ENCODE measurements at places on chromosomes 3 and 15.
A peak's percentile ranks its signal among the peaks of the same experiment; 100 is the strongest.

- DNase-seq, result peak; percentile 76
These were observed 39.3 kb upstream of the PXYLP1 start for GRCh38 chr3:141192345-141192744.

DNA sequence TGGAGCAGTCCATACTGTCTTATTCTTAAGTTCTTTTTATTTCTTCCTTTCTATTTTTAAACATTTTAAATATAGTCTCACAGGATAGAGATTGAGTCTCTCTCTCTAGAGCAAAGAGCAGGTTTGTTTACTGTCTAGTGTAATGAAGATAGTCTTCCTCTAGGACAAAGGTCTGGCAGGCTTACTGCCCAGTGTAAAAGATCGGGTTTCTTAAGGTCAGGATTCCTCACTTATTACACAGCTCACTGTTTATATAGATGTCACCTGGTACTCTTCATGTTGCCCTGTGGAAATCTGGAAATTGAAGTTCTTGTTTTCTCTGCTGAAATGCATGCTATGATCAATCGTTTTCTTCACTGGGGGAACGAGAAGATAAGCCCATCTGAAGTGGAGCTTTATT is 76.0 kb downstream of the ZBBX start:
- no peak for DNase-seq

GRCh38 chr3:67906261-67906660 is 251.8 kb upstream of the SUCLG2 start:
- no peak for DNase-seq

- no peak for DNase-seq
These were observed 12.0 kb upstream of the TASOR start for GRCh38 chr3:56694867-56695683.

- DNase-seq, result no peak
These were observed 40.7 kb upstream of the CHST2 start for GRCh38 chr3:143078883-143079282.

DNA sequence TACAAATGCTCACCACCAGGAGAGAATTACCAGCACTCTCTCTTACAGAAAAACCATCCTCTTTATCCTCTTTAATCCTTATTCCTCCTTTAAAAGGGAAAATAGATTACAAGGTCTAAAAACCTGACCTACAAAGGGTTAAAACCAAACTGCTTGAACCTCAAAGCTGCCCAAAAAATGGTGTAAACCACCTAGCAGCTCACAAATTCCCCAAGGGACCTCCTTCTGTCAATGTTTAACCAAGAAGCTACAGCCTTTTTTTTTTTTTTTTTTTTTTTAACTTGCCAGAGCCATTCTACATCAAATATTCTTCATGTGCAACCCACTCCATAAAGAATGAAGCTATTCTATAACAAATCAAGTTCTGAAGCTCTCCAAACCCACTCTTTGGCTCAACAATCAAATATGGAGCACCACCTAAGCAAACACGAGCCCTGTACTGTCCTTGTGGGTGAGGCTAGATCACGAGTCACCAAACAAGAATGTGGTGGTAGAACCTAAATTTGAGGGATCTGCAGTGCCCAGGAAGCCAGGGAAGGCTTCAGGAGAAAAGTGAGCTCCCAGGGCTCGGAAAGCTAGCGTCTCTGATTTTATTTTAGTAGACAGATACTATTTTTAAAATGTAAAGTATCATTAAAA is 20.1 kb downstream of the OSBPL10 start:
- DNase-seq, result no peak

DNA sequence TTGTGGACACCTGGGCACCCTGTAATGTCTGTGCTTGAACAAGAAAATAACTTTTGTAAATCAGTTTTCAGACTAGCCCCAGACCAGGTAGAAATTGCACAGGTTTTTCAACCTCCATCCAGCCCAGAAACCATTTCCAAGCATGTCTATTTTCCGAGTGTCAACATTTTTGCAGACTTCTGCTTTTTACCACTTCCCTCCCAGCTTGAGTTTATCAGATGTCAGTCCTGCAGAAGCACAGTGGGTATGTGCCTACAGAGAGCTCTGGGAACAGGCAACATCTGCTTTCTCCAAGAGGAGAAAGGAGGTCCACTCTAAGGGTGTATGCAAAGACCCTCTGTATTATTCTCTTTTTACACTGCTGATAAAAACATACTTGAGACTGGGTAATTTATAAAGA is 83.9 kb downstream of the LRRK1 start:
- no peak for DNase-seq

DNA sequence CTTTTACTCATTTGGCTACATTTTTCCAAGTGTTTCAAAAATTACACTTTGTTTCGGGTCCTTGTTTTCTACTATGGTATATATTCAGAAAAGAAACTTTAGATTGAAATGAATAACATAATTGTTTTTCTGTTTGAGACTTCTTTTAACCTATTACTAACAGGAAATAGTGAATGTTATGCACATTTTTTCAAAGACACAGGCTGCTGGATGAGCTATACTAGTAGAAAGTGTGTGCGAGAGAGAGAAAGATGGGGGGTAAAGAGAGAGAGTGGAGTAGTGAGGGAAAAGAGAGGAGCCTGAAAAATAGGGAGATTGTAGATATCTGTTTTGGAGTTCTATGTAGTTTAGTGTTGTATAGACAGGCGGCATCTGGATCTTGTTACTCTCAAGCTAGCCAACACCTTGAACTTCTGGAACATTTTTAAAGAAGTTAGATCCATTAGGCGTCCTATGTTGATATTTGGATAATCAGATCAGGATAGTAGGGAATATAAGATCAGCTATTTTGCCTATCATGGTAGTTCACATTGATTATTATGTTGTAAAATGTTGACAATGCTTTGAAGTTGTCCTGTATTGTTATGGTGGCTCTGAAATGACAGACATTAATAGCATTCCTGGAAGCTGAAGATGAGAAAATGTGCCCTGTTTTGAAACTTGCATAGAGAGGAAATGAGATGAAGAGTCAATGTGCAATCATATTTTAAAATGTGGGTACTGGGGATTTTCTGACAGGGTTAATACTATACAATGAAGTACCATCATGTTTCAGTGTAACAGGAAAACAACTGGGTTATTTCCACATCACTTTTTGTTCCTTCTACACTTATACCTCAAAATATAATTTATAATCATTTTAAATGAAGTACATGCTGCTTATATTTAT is 2.6 kb downstream of the RBMS3 start:
- no peak for DNase-seq

GRCh38 chr3:84439476-84439875 is 519.3 kb upstream of the CADM2 start:
- no peak for DNase-seq

DNA sequence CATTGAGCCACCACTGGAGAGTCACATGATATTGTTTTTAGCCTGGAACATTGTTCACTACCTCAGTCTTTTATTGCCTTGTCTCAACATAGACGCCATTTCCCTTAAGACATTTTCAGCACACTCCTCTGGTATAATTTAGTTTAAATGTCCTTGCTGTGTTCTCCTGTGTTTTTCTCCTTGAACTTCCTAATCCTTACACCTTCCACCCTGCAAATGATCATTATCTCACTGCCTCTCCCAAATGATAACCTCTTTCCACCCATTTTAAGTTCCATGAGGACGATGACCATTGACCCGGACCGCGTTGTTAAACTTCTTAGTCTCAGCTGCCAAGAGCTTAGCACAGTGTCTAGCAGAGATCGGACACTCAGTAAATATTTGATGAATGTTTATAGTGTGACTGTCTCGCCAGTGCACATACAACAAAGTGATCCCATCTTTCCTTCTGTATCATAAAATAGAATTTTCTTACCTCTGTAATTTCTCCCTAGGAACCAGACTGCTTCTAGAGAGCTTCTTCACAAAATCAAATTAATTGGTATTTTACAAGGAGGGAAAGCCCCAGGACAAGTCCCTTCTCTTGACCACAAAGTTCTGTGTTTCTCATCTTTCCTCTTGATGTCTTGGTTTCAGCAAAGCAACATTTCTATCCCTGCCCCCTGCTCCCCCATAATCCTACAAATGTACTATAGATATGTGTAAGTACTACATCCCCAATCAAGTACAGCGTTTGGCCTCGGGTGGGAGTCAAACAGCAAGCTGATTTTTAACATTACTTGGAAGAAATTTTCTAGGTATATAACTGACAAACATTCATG is 429.6 kb downstream of the LPP start:
- DNase-seq, result no peak

- no peak for DNase-seq
These were observed 92.3 kb upstream of the P2RY1 start for GRCh38 chr3:152742368-152743347.

- no peak for DNase-seq
These were observed 16.6 kb downstream of the LRRC2 start for GRCh38 chr3:46549408-46549904.

DNA sequence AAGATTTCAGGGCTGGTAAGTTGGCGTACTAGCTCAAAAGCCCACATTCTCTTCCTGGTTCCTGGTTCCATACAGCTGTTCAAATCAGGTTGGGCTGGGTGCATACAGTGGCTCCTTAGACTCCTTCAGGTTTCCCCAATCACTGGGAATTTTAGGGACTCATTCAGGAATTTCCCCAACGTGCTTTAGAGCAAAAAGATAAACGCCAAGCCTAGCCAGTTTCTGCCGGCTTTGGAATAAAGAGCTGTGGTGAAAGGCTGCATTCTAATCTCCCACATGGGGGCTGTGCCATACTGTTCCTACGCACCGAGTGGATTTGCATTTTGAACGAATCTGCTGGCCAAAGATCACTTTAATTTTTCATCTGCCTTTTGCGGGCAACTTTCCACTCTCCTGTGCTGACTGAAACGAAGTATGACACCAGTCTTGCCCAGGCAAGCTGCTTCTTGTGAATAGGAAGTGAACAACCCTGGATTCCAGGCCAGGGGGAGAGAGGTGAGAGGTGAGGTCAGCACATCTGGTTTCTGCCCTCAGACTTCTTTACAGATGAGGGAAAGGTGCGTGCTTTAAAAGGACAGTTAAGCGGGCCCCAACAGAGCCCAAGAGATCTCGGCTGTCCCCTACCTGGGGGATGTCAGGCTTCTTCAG is 184.2 kb upstream of the PDZRN3 start:
- no peak for DNase-seq

GRCh38 chr3:64030741-64031140 is 7.4 kb upstream of the PSMD6 start:
- DNase-seq, result peak; percentile 75

GRCh38 chr3:16290007-16290826 is 25.2 kb downstream of the OXNAD1 start:
- no peak for DNase-seq

GRCh38 chr3:192215-192929 is 4.2 kb upstream of the CHL1 start:
- no peak for DNase-seq

DNA sequence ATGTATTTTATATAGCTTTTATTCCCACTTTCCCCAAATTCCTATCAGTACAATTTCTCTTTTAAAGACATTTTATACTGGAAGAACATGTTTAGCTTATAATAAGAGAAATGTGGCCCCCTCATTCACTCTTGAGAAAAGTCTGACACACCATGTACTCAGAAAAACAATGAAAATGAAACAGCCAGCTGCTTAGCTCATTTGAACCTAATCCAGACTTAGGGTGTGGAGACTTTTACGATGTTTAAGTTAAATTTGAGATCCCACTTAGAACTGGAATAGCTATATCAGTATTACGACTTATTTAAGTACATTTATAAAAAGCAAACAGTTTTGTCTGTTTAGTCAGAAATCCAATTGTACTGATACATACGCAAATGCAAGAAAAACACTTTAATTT is 252.3 kb upstream of the ARRDC4 start:
- DNase-seq, result no peak

- DNase-seq, result no peak
These were observed 199.2 kb upstream of the TMC3 start for GRCh38 chr15:81573098-81573746.

DNA sequence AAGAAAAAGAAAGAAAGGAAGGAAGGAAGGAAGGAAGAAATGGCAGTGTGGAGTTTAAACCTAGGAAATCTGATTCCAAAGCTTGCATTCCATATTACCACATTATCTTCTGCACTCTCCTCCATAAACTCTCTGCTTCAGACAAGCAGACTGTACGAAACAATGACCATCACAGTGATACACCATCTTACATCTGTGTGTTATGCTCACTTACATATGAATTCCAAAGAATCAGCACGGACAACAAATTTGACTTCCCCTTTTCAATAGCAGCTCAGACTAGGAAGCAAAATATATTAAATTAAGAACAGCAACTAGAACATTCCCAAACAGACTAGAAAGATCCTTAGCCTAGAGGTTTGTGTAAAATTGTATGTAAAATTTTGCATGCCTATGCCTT is 18.0 kb upstream of the PPM1L start:
- DNase-seq, result no peak

GRCh38 chr3:196174652-196175051 is 36.5 kb downstream of the ZDHHC19 start:
- no peak for DNase-seq

GRCh38 chr3:136984837-136985236 is 27.1 kb downstream of the IL20RB start:
- no peak for DNase-seq

DNA sequence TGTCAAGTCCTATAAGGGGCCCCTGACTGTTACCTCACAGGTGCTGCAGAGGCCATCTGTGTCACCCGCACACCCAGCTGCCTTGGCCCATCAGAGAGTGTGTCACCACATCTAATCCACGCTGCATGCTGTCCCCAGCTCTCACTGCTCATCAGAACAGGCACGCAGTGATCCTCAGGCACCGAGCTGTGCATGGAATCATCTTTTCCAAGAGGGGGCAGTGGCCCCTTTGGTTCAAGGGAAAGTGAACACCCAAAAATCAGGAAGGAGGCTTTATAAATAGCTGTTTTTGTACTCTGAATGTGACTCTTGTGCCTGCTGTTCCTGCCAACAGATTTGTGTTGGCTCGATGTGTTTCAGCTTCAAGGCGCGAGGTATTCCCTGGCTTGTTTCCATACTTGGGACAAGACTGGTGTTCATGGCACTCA is 110.3 kb upstream of the ETV5 start:
- peak; percentile 32 for DNase-seq

- DNase-seq, result no peak
These were observed 219.0 kb downstream of the SHQ1 start for GRCh38 chr3:72629191-72629631.

- DNase-seq, result peak; percentile 20
These were observed 148.1 kb downstream of the LMLN start for GRCh38 chr3:198107840-198108734.

DNA sequence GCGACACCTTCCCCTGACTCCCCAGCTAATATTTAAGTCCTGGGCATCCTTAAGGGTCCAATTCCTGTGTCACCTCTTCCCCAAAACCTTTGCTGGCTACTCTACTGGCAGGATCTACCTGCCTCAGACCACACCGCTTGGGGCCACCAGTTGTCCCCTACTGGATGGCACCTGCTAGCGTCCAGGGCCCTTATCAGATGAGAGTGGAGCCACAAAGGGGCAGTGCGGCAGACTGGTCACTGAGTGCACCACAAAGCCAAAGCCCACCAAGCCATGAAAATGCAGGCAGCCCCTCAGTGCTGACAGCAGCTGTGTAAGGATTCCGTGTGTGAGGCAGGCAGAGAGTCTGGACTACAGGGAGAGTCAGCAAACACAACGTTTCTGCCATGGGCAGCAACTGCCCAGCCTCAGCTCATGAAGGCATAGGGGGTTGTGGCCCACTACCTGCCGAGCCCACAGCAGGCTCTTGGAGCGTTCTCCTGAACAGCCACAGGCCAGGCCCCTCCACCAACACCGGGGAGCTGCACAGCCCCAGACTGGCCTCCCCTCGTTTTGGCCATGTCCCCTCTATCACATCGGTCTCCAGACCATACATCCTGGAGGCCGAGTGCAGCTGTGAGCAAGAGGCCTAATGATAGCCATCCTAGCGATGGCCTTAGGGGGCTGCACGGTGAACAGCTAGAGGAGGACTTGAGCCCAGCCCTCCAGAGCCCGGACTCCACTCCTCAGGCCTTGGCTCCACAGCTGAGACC is 32.3 kb downstream of the ALDH1L1 start:
- peak; percentile 7 for DNase-seq

Data from H7 (cell line).